B cell (primary cell): ENCODE measurements at places on chromosomes 12 and 14. TPM values are rescaled to one million over a fixed set of nuclear protein-coding genes. Genes with fewer than 3 reads are reported as not detected.

TTLL5 gene
- 10.9 and 11.2 TPM in 2 replicates for polyA plus RNA-seq

ZDHHC22 gene
- not detected in 2 replicates for polyA plus RNA-seq

ACSS3 gene
- polyA plus RNA-seq: not detected in 2 replicates

ACVR1B gene
- 3.2 and 3.4 TPM in 2 replicates for polyA plus RNA-seq

INHBC gene
- polyA plus RNA-seq: 0.13 and 0.31 TPM in 2 replicates

SPTB gene
- not detected in 2 replicates for polyA plus RNA-seq

BAZ2A gene
- 95.7 and 138 TPM in 2 replicates for polyA plus RNA-seq

HNF1A gene
- not detected in 2 replicates for polyA plus RNA-seq

CAPRIN2 gene
- 24.5 and 31.3 TPM in 2 replicates for polyA plus RNA-seq

TBC1D30 gene
- polyA plus RNA-seq: 0.06 and 0.07 TPM in 2 replicates

RIMBP2 gene
- 3.4 TPM in 1 of 2 replicates, not detected in the other for polyA plus RNA-seq

NXPH4 gene
- polyA plus RNA-seq: 3.5 and 5.6 TPM in 2 replicates

RHEBL1 gene
- polyA plus RNA-seq: 5.8 and 6.1 TPM in 2 replicates

SLC6A12 gene
- 0.06 TPM in 1 of 2 replicates, not detected in the other for polyA plus RNA-seq

MMP17 gene
- polyA plus RNA-seq: 140 and 176 TPM in 2 replicates

WDHD1 gene
- 0.61 and 1.1 TPM in 2 replicates for polyA plus RNA-seq

VRTN gene
- polyA plus RNA-seq: not detected in 2 replicates

BBOF1 gene
- polyA plus RNA-seq: 0.49 and 0.89 TPM in 2 replicates

NRL gene
- polyA plus RNA-seq: 4.8 and 7.0 TPM in 2 replicates

DCD gene
- polyA plus RNA-seq: not detected in 2 replicates

CLEC9A gene
- polyA plus RNA-seq: not detected in 2 replicates

RD3L gene
- polyA plus RNA-seq: not detected in 2 replicates

LPAR5 gene
- polyA plus RNA-seq: 13.6 and 29.0 TPM in 2 replicates

IAPP gene
- not detected in 2 replicates for polyA plus RNA-seq

TAS2R30 gene
- polyA plus RNA-seq: not detected in 2 replicates
